ENCODE measurements at places on chromosomes 2 and 18. TPM values are rescaled to one million over a fixed set of nuclear protein-coding genes. Genes with fewer than 3 reads are reported as not detected.

DNA sequence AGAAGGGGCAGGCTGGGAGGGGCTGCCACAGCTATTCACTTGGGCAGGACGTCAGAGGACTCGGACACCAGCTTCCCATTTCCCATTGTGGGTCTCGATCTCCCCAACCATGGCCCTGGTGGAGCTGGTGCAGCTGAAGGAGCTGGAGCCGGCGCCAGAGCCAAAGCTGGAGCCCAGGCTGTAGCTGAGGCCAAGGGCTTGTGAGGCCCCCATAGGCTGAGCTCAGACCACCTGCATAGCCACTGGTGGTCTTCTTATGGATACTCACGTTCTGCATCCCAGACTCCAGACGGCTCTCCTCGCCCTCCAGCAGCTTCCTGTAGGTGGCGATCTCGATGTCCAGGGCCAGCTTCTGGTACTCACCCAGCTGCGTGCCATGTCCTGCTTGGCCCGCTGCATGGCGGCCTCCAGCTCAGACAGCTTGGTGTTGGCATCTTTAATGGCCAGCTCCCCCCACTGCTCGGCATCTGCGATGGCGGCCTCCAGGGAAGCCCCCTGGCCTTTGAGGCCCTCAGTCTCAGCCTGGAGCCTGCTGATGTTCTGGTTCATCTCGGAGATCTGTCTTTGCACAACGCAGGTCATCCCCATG lies 6.0 kb upstream of the CDK5R2 start:
- H3K36me3 ChIP-seq, result no peaks in the 10 kb centered on the region
- H3K27ac ChIP-seq, result no peak overlapping the region
- peaks cover 82% of the 10 kb centered on the region for H3K27me3 ChIP-seq
- no peak for DNase-seq
- no peaks in the 10 kb centered on the region for H3K4me1 ChIP-seq
- no peak overlapping the region for H3K4me3 ChIP-seq

- no peak overlapping the region for H3K4me3 ChIP-seq
- H3K36me3 ChIP-seq, result peaks cover 25% of the 10 kb centered on the region
- no peaks in the 10 kb centered on the region for H3K27me3 ChIP-seq
- H3K4me1 ChIP-seq, result peaks cover 14% of the 10 kb centered on the region
- no peak for DNase-seq
Observed at GRCh38 chr2:43576981-43577892, 18.6 kb downstream of the THADA start.

DNA sequence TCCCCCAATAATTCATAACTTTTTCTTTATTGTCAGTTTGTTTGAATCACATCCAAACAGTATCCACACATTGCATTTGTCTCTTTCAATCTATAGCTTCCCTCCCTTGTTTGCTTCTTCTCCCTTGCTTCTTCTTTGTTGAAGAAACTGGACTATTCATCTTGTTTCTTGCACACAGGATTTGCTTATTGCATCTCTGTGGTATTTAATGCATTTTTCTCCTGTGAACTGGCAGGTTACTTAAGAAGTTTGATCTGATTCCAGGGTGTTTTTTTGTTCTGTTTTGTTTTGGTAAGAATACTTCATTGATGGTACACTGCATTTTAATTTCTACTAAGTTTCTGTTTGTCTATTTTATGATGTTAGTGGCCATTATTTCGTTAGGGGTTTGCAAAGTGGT lies 166.8 kb downstream of the CAMKMT start:
- no peak overlapping the region for H3K4me3 ChIP-seq
- no peaks in the 10 kb centered on the region for H3K27me3 ChIP-seq
- H3K36me3 ChIP-seq, result peaks cover 2% of the 10 kb centered on the region
- peaks cover 6% of the 10 kb centered on the region for H3K4me1 ChIP-seq

DNA sequence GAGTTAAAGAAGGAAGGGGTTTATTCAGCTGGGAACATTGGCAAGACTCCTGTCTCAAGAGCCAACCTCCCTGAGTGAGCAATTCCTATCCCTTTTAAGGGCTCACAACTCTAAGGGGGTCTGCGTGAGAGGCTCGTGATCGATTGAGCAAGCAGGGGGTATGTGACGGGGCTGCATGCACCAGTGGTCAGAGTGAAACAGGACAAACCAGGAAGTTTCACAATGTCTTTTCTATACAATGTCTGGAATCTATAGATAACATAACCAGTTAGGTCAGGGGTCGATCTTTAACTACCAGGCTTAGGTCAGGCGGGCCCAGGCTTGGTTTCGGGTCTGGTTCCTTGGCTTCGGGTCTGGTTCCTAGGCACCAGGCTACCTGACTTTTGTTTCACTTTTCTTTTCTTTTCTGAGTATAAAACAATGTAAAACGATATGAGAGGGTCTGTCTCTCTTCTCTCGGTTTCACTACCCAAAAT lies 30.1 kb upstream of the LIPG start:
- no peak overlapping the region for H3K27ac ChIP-seq
- H3K27me3 ChIP-seq, result peaks cover 3% of the 10 kb centered on the region
- H3K4me3 ChIP-seq, result no peak overlapping the region
- H3K4me1 ChIP-seq, result no peaks in the 10 kb centered on the region
- H3K36me3 ChIP-seq, result no peaks in the 10 kb centered on the region

GRCh38 chr2:13539296-13539695 lies 822.6 kb downstream of the TRIB2 start:
- peaks cover 2% of the 10 kb centered on the region for H3K27me3 ChIP-seq
- no peaks in the 10 kb centered on the region for H3K4me1 ChIP-seq
- no peaks in the 10 kb centered on the region for H3K36me3 ChIP-seq
- no peak overlapping the region for H3K4me3 ChIP-seq
- no peak overlapping the region for H3K27ac ChIP-seq

GRCh38 chr18:11119550-11119949 lies 29.8 kb downstream of the PIEZO2 start:
- no peak for DNase-seq
- peak overlapping the region; percentile 69 for H3K27ac ChIP-seq
- H3K36me3 ChIP-seq, result no peaks in the 10 kb centered on the region
- H3K4me1 ChIP-seq, result peaks cover 51% of the 10 kb centered on the region
- H3K27me3 ChIP-seq, result no peaks in the 10 kb centered on the region
- no peak overlapping the region for H3K4me3 ChIP-seq

DNA sequence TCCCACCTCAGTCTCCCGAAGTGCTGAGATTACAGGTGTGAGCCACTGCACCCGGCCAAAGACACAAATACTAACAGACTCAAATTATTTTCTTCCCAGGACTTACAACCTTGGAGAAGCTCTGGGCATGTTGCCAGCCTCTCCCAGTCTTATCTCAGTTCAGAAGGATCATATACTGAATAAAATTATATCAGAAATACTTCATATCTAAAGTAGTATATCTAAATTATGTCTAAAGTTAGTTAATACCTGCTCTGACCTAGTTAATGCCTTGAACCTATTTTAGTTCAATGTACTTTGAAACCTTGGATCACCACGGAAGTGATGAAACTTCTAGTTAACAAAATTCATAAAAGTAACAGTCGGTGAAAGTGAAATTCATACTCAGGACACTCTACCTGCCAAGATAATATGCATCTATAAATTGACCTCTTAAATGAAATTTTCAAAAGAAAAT lies 34.4 kb upstream of the CYBRD1 start:
- H3K4me3 ChIP-seq, result no peak overlapping the region
- no peak for DNase-seq
- no peaks in the 10 kb centered on the region for H3K27me3 ChIP-seq
- H3K36me3 ChIP-seq, result peaks cover 5% of the 10 kb centered on the region

DNA sequence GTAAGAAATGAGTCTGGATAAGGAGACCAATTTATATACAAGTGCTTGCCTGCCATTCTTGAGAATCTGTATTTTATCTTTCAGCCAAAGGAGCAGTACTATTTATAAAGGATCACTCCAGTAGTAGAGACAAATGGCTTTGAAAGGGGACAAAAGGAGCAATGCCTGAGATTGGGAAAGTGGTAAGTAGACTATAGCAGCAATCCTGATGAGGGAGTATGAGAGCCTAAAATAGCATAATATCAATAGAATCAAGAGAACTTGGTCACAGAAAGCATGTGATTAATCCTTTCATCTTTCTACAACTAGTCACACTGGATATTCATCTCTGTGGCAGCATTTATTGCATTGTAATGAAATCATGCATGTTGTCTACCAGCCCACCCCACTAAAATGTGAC lies 20.2 kb downstream of the NRXN1 start:
- H3K27me3 ChIP-seq, result peaks cover 3% of the 10 kb centered on the region
- no peaks in the 10 kb centered on the region for H3K36me3 ChIP-seq
- no peak overlapping the region for H3K4me3 ChIP-seq
- no peak for DNase-seq

DNA sequence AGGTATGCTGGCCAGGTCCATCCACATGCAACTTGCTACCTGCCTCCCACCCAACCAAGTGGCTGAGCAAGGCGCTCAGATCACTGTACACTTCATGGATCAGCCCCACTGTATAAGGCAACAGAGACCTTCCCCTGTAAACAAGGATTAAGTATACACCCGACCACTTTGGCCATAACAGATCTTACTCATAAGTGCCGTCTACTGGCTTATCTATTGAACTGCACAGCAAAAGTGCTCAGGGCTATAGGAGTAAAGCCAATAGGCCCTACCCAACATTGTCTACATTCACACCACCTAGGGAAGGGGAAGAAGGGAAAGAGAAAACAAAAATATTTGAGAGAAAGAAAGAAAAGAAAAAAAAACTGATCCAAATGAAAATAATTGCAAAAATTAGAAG lies 663.9 kb upstream of the LRRTM1 start:
- H3K27me3 ChIP-seq, result no peaks in the 10 kb centered on the region
- H3K36me3 ChIP-seq, result no peaks in the 10 kb centered on the region
- no peak overlapping the region for H3K4me3 ChIP-seq
- no peaks in the 10 kb centered on the region for H3K4me1 ChIP-seq
- H3K27ac ChIP-seq, result no peak overlapping the region

DNA sequence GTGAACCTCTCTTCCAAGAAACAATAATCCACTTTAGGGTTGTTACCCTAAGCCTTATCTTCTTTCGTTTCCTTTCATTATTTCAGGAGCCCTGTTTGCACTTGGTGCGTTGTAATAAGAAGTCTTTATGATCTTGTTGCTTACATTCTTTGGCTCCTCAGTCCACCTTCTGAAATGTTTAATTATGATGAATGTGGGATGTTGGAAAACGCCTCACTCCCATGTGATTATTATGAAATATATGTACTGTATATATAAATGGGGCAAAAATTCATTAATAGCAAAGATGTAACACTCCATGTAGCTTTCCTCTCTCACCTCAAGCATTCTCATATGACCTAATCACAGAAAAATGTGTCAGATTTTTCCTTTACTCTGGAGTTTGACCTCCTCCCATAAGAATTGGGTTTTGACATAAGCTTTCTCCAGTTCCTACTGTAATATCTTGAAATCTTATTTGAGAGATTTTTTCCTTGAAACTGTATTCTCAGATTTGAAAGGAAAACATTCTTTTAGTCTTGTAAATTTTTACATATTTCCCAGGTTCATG lies 397.2 kb upstream of the FANCL start:
- peaks cover 30% of the 10 kb centered on the region for H3K4me1 ChIP-seq
- no peak overlapping the region for H3K4me3 ChIP-seq
- no peaks in the 10 kb centered on the region for H3K36me3 ChIP-seq

DNA sequence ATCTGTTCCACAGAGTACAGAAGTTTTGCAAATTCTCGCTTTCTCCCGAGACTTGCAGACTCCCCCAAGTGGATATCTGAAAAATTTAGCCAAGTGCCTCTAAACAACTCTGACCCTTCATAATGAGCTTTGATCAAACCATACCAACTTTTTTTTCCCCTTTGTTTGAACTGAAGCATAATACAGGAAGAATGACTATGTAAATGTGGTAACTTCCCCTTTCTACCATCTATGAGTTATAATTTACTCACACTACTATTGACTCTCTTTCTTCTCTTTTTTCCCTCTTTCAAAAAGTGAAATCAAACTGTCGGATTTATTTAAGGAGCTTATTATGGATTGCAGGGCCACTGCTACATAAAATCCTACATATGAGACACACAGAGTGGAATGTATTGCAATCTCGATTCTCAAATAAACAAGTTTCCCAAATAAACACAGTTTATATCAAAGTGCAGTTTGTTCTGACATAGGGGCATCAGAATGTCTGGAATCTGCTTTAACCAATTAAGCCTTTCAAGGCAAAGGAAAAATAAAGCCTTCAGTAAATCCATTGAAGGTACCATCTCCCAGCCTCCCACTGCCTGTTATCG lies 1.4 kb upstream of the ZNF804A start:
- no peak overlapping the region for H3K4me3 ChIP-seq
- H3K27me3 ChIP-seq, result peaks cover 58% of the 10 kb centered on the region
- H3K4me1 ChIP-seq, result peaks cover 16% of the 10 kb centered on the region
- DNase-seq, result no peak
- H3K27ac ChIP-seq, result no peak overlapping the region

GRCh38 chr2:195338856-195339255 lies 318.2 kb upstream of the SLC39A10 start:
- H3K27me3 ChIP-seq, result peaks cover 14% of the 10 kb centered on the region
- no peaks in the 10 kb centered on the region for H3K4me1 ChIP-seq
- no peak overlapping the region for H3K27ac ChIP-seq
- H3K4me3 ChIP-seq, result no peak overlapping the region
- no peaks in the 10 kb centered on the region for H3K36me3 ChIP-seq

DNA sequence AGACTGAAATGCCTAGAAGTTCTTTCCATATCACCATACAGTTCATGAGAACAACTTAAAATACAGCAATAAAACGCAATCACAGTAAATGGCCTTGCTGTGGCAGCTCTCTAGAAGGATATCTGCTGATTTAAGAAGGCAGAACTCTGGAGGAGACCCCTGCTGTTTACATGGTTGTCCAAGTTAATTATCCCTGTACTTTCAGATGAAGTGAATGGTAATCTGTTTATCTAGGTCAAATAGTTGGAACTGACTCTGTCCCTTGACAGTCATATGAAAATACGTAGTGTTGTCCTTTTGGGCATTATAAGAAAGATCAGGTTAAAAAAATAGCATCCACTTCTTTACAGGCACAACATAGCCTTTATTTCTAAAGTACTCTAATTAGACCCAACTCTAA lies 115.6 kb downstream of the COLEC12 start:
- H3K4me3 ChIP-seq, result no peak overlapping the region
- no peak for DNase-seq
- no peaks in the 10 kb centered on the region for H3K27me3 ChIP-seq
- no peaks in the 10 kb centered on the region for H3K4me1 ChIP-seq

DNA sequence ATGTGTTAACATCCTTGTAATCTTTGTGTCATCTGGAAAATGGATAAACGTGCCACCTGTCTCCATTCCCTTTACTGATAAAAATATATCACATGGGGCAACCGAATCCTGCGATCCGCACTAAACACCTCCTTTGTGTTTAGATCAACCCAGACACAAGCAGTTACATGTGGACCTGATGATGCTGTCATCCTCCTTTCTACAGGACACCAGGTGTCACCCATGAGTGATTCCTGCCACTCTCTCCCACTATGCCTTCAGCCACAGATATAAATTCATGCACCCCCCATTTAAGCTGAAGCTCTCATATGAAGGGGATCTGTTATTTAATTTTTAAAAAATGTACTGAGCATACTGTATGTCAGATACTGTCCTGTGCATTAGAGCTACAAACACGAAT lies 81.3 kb downstream of the VIT start:
- no peak for DNase-seq
- no peaks in the 10 kb centered on the region for H3K4me1 ChIP-seq
- H3K36me3 ChIP-seq, result no peaks in the 10 kb centered on the region
- H3K27ac ChIP-seq, result no peak overlapping the region
- no peaks in the 10 kb centered on the region for H3K27me3 ChIP-seq
- H3K4me3 ChIP-seq, result no peak overlapping the region

The ALPI gene
- total RNA-seq, result not detected

The SLC5A7 gene
- total RNA-seq, result not detected

The UGT1A10 gene
- not detected for total RNA-seq

The CASP8 gene
- 7.6 TPM for total RNA-seq

The PASK gene
- total RNA-seq, result 13.8 TPM

All from chondrocyte (in vitro differentiated cells).